ENCODE measurements at places on chromosomes 16 and 17. TPM values are rescaled to one million over a fixed set of nuclear protein-coding genes. Genes with fewer than 3 reads are reported as not detected.

TBC1D3H gene
- total RNA-seq, result not detected

HOXB1 gene
- total RNA-seq, result not detected

SSTR5 gene
- total RNA-seq, result 0.35 TPM

TPSAB1 gene
- total RNA-seq, result not detected

NGFR gene
- total RNA-seq, result 0.66 TPM

TEDC2 gene
- total RNA-seq, result 17.9 TPM

Measured in A549 treated with Mapracorat at 1 μM for 4 hours (cell line).